Motor neuron (in vitro differentiated cells): ENCODE measurements at places on chromosomes 16 and 17. TPM values are rescaled to one million over a fixed set of nuclear protein-coding genes. Genes with fewer than 3 reads are reported as not detected.

GRCh38 chr16:4624827-4625559 lies 367 bp downstream of the MGRN1 start:
- peak; percentile 65 for ATAC-seq

CRYBA1 gene
- 1.4 TPM in 1 of 2 replicates, not detected in the other for total RNA-seq

- ATAC-seq = no peak
Measured at GRCh38 chr17:57603978-57604377, 141.1 kb downstream of the CCDC182 start.

GRCh38 chr17:38558728-38559050 lies 47.1 kb downstream of the SRCIN1 start:
- peak; percentile 5 for ATAC-seq
